Right forelimb (tissue), 1 donor: ENCODE measurements at places on chromosomes 13 and 19.

DNA sequence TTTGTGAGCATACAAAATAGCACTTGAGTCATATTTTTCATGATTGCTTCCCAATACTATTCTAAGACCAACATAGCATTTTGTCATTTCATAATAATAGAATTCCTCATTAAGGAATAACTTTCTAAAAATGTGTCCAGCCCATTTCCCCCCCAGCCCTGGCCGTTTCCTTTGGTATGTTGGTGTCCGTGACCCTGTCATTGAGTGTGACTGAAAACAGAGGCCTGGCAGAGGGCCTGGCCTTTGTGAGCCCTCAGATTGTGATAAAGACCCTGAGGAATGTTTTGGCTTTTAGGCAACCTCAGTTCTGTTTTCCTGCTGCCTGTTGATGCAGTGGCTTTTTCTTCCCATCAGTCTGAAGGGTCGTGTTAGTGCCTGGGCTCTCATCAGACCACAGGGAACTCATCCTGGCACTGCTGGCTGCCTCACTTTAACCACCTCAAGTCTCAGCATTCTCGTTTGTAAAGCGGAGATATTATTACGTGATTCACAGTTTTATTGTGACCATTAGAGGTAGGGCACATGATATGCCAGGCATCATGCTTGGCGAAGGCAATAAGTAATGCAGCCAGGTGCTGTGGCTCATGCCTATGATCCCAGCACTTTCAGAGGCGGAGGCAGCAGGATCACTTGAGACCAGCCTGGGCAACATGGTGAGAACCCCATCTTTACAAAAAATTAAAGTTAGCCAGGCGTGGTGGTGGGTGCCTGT lies 13.8 kb downstream of the SPINT2 start:
- DNase-seq: no peak

- peak; percentile 32 for DNase-seq
Measured at GRCh38 chr13:113860665-113861432, 3.0 kb downstream of the GAS6 start.

GRCh38 chr19:21460686-21461085 lies 44.7 kb upstream of the ZNF429 start:
- no peak for DNase-seq

DNA sequence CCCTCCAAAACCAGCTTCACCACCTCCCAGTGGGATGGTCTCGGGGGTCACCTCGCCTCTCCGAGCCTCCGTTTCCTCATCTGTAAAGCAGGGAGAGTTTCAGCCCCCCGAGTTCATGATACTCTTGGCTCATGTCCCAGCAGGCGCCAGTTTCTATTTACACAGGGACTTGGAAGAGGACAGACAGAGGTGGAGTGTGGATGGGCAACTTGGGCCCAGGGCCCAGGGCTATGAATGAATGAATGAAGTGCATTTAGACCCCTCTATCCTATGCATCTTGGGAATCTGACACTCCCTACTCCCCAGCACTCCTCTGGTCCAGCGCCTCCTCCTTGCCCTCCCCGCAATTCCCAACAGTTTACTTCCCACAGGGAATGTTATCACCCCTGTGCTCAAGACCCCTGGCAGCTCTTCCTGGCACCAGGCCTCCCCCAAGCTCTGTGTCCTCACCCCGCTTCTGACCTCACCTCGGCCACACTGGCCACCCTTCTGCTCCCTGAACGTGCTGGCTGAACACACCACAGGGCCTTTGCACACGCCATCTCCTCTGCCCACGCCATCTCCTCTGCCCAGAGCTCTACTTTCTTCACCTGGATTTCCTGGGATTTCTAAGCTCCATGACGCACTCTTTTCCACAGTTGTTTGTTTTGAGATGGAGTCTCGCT lies 4.9 kb upstream of the C2CD4C start:
- no peak for DNase-seq

GRCh38 chr13:57634839-57635165 lies 3.3 kb downstream of the PCDH17 start:
- no peak for DNase-seq

DNA sequence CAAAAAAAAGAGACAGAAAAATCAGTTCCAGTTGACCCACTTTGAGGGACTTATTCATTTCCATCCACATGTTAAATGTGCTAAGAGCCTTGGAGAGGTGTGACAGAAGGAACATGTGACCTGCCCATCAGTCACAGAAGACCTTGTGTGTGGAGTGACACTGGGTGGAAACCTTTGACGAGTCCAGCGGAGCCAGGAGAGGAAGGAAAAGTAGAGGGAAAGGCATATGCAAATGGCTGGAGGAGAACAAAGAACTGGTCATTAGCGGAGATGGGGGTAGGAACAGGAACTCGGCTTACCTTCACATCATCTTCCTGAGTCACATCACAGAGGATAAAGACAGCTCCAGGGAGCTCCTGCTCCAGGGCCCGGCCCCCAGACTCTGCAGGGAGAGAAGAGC lies 2.3 kb downstream of the HSD17B14 start:
- DNase-seq: no peak

GRCh38 chr19:44943801-44944249 lies 1.8 kb downstream of the APOC4 start:
- DNase-seq: no peak

DNA sequence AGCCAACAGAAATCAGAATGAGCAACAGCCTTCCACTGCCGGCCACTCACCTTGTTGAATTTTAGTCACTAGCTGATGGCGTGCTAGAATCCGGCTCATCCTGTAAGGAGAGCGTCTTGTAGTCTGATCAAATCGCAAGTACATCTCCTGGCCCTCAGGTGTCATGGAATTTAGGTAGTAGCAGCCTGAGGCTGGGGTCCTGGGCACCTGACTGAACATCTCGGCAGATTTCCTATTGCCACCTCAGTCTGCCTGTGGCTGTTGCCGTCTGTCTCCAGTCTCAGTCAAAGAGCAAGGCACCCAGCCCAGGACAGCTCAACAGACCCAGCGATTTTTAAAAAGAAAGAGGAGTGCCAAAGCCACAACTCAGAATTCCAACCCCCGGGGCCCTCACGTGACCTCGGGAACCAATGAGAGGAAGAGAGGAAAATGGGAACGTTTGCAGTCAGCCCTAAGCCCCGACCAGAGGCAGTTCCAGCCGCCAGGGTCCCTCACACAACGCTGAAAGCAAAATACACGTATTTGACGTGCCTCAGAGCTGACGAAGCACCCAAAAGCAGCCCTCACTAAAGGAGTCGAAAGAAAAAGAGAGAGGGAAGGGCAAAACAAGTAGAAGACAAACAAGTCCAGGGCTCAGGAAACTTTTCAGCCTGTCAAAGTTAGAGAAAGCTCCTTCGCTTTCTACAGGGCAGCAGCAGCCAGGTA lies at the start of gene STARD13:
Gene STARD13 (minus strand): TSS at position 336 of the 705 bp plus-strand sequence. CDS start 117 bp downstream, at position 219.
- peak; percentile 95 for DNase-seq

- peak; percentile 48 for DNase-seq
Measured at GRCh38 chr13:62357887-62358645, 942.4 kb upstream of the PCDH20 start.

- no peak for DNase-seq
Measured at GRCh38 chr19:46544651-46545050, 49.0 kb upstream of the PNMA8B start.

- DNase-seq: no peak
Measured at GRCh38 chr13:75071796-75072195, 410.2 kb downstream of the TBC1D4 start.

DNA sequence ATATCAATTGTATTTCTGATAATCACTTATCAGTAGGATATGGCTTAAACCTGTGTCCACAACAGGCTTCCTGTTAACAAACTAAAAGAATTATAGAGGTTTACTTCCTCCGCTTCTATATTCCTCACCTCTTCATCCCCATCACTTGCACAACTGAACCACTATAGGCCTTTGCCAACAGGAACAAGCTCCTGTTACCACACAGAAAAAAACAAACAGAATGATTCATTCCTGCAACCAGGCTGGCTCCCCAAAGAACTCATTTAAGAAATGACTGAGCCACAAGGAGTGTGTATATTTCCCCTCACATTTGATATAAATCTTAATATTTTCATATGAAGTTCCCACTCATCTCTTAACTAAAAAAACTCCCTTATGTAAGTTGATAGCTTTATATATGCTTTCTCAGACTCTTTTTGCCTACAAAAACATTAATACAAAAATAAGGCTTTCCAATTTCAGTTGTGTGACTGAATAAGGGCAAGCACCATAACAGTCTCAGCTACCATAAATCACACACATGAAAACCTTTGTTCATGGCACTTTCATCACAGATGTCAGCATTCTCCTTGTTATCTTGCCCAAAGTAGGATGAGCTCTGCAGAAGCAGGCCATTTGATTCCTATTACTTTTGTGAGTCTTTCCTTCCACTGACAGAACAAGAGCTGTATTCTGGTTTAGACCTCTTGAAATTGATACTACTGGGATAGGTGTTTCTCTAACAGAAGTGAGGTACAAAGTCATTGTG lies 366.8 kb downstream of the SLITRK1 start:
- no peak for DNase-seq

DNA sequence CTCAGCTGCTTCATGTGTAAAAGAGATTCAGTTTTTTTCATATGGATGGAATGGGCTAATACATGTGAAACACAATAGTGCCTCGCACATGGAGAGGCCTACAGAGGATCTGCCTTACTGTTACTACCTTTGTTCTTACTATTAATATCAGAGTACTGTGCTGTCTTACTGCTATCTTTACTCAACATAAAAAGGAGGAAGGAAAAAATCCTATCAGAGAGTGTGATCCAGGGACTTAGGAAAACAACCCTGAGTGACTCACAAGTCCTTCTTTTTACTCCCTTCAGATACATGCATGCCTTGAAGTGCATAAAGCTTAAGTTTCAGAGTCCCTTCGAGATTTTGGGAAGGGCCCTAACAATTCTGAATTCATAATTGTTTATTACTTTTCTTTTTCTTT lies 136.8 kb downstream of the TBC1D4 start:
- DNase-seq: no peak

- DNase-seq: peak; percentile 65
Measured at GRCh38 chr19:18895824-18896341, at the start of gene CERS1. Gene CERS1, minus strand, starts transcription at chr19:18896158. Its CDS starts 86 bp downstream, at chr19:18896072.

- no peak for DNase-seq
Measured at GRCh38 chr13:20439261-20439660, 86.4 kb downstream of the CRYL1 start.

GRCh38 chr13:32042551-32042950 lies 11.0 kb downstream of the FRY start:
- no peak for DNase-seq

DNA sequence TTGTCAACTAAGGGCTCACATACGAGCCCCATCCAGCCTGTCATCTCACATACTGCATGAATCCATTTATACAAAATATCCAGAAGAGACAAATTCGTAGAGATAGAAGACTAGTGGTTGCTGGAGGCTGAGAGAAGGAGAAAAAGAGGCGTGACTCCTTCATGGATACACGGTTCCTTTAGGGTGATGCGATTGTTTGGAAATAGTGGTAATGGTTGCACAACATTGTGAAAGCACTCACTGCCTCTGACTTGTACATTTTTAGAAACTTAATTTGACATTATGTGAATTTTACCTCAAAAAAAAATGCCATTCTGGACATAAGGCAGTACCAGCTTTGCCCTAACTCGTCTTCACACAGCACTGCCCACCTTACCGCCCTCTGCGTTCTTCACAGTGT lies 27.3 kb downstream of the IGFL1 start:
- no peak for DNase-seq

DNA sequence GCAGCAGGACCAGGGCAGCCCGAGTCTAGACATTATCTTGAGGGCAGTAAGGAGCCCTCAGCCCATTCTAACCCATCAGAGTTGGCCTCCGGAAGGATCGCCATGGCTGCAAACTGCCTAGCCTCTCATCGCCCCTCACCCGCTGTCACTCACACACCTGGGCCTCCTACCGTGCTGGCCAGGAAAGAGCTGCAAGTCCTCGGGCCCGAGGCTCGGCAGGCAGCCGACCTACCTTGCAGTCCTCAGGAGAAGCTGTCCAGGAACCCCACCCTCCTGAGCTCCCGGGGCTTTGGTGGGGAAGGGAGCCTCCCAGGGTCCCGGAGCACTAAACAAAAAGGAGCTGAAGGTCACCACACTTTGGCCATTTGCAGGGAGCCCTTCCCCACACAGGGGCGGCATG lies 46.8 kb downstream of the CCNE1 start:
- no peak for DNase-seq

DNA sequence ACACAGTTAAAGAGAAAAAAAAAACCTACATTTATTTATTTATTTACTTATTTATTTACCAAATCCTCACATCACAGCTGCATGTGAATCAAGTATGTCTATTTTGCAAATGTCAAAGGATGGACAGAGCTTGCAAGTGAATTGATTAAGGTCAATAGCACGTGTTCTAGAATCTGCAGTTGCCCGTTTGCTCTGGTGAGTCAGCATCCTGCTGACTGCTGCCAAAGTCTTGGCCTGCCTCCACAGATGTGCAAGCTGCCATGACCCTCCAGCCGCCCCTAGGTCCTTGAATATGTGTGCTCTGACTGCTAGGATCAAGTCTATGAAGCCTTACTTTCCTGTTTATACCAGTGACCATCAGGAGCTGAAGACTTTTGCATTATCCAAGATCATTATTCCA lies 320.6 kb downstream of the GPC5 start:
- no peak for DNase-seq

DNA sequence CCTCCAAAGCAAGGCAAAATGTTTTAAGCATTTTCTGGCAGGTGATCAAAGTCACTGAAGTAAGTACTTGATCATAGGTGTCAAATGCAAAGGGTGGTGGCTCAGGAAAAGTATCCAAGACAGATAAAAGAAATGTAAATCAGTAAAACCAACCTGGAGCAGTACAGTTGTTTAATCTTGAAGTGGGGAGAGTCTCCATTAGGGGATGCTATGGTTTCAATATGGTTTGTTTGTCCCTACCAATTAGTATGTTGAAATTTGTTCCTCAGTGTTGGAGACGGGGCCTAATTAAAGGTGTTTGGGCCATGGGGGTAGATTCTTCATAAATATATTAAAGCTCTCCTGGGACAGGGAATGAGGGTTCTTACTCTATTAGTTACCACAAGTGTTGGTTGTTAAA lies 1781.7 kb upstream of the PRR20A start:
- DNase-seq: no peak

GRCh38 chr19:40322951-40323615 lies 25.1 kb downstream of the C19orf47 start:
- DNase-seq: no peak

- DNase-seq: no peak
Measured at GRCh38 chr19:5953030-5953589, 24.8 kb downstream of the RANBP3 start.

- no peak for DNase-seq
Measured at GRCh38 chr19:17775991-17776803, 18.7 kb upstream of the B3GNT3 start.

DNA sequence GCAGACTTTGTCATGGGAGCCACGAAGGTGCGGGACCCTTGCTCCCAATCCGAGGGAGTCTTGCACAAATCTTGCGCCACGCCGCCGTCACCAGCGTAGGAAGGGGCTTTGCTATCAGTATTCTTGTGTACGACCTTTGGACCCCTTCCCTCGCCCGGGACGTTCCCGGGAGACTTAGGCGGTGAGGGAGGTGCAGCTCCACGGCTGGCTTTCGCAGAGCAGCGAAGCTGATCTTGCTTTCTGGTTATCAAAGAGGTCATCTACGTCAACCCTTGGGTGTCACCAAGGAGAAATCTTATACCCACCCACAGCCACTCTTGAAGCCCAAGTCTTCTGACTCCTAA lies 583 bp downstream of the TECR start:
- DNase-seq: no peak
